NCI-H2107 (cell line): ENCODE measurements at places on chromosomes 13 and 19.

- no peak for DNase-seq
Observed at GRCh38 chr13:26861941-26862340, 101.4 kb upstream of the GPR12 start.

DNA sequence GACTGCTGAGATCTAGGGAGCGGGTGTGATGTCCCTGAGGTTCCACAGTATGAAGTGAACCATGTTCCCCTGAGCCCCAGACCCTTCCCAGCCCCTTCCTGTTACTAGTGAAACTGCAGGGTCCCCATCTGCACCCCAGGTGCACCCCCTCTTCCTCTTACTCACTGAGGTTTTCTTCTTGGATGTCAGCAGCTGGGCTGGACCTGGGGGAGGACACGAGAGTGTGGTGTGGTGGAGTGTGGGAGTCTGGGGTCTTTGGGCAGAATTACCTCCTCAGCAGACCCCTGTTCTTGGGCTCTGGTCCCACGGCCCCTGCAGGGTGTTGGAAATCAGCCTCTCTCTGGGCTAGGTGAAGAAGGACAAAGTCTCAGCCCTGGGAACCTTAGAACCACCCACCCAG is 3.3 kb upstream of the LILRA6 start:
- no peak for DNase-seq

DNA sequence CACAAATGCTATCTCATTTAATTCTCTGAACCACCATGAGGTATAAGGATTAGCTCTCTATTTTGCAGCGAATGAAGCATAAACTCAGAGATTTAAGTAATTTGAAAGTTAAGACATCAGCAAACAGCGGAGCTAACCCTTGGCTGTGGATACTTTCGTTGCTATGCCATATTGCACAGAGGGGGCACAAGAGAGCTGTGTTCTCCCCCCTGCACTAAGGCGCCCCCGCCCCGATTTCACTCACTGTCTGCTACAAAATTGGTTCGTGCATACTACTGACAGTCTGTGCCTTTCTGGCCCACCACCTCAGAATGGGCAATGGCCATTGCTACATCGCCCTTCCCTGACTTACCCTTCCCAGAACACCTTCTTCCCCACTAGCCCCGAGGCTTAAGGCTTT is 105.7 kb upstream of the OBI1 start:
- no peak for DNase-seq

DNA sequence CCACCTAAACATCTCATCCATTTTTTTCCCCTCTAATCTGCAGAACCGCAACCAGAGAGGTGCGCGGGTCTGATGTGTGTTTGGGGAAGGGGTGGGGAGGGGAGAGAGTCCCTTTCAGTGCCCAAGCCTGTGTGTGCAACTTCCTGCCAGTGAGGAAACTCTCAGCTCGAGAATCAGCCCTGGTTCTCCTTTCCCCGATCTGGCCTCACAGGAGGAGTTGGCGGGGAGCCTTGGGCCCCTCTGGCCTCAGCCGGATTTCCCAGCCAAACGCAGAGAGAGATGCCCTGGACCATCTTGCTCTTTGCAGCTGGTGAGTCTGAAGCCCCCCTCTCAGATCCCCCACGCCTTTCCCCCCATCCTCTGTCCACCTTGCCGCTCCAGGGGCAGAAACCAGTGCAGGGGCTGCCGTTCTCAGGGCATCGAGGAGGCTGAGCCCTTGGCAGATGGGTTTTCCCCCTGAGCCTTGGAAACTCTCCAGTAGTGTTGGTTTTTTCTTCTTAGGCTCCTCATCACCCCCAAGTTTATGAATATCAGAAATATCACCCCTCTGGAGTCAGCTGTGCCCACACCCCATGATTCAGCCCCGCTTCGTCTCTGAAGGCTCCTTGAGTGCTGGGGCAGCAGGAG is at the start of gene C19orf38:
C19orf38 (plus strand) TSS at position 186 of the 627 bp plus-strand sequence; CDS start at position 280, 94 bp downstream.
- DNase-seq, result no peak

DNA sequence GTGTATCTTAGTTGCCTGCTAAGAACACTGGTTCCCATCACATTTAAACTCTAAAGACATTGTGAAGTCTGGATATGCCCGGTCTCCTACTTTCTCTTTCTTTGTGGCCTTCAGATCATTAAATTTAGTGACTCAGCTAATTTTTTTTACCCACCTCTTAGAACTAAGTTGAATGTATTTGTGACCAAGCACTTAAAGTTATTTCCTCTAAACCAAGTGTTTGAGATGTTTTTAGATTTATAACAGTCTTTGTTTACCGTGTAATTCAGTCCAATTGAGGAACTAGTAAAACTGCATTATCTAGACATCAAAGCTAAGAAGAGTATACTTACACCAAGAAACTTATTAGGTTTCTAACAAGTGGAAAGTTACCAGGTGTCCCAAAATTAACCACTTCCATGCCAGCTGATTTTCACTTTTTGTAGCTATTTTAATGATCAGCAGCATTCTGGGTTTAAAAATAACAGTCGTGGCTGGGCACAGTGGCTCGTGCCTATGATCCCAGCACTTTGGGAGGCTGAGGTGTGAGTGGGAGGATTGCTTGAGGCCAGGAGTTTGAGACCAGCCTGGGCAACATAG is 53.1 kb downstream of the ARHGAP35 start:
- no peak for DNase-seq
